GM10248 (cell line): ENCODE measurements at places on chromosomes 7 and 10.

DNA sequence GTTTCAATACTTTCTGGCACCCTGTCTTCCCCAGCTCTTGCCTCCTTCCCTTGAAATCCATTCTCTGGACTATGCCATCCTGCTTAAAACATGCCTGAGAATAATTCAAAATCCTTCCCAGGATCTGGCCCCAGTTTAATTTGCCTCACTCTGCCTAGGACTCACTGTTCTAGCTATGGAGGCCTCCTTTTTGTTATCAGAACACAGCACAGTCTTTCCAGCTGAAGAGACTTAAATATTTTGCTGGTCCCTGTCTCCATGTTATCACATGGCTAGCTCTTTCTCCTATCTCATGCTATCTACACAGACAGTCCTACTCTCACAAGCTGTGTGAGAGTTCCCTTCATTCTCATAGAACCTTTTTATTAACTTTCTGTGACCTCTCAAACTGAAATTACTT lies 194.8 kb downstream of the RNLS start:
- DNase-seq, result no peak

DNA sequence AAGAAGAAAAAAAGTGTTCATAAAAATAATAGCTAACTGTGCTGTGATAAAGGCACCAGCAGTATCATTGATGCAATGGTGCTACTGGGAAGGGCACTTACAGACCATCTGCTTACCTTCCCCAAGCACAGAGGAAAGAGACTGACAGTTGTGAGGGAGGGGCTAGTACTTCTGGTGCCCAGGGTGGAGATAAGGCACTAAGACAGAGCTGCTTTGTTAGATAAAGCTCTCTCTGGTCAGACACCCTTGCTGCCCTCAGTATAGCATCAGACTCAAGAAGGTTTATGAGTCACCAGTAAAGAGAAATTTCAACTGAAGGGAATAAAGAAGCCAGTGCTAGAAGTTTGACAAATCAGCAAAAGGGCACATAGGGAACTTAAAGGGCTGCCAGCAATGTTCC lies 325.6 kb downstream of the HPSE2 start:
- DNase-seq, result no peak

DNA sequence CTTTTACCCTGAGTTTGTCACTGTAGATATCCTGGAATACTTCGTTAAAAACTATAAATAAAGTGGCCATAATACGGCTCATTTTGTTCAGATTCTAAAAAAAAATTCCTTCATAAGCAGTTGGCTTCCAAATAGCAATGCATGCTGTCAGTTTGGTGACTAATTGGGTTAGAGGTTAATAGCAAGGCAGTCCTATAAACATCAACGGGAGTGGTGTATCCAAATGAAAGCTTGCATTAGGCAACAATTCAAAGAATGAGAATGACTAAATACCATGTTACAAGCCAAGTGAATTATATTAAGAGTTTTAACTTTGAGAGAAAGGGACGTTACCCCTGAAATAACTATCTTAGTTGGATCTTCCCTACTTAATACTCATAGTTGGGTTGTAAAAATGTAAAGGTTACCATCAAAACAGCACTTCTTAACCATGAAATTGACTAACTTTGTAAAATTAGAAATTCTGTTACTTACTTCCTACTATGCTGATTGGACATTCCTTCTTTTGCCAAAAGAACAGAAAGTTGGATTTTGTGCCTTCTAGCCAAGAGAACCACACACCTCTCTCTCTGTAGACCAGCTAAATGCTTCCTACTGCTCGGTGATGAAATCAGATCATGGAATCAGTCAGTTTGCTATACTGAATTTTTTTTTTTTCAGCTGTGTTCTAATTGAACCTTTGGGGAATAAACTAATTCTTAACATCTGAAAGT lies 98.0 kb downstream of the KAT6B start:
- DNase-seq, result no peak

- DNase-seq, result no peak
Measured at GRCh38 chr10:88881320-88881719, 1.3 kb downstream of the STAMBPL1 start.

DNA sequence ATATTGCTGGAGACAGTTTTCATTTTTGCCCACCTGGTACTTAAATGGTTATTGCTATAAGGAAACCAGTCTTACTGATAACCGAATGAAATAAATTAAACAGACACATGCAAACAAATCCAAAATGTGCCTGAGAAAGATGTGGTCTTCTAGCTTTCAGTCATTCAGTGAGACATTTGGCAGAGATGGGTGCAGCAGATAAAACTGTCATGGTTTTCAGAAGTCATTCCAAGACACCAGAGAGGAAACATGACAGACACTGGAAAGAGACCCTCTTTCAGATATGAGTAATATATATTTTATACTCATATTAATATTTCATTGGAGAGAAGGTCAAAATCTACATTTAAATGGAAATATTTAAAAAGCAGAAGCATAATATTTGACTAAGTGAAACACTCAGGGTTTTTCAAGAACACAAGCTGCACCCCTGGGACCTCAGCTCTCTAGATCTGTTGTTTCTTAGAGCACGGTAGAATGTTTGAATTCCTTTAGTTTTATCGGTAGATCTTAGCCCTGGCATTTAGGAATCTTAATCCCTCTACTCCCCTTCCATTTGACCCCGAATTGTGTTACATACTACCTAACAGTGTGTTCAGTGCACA lies 246.1 kb downstream of the AUTS2 start:
- no peak for DNase-seq

DNA sequence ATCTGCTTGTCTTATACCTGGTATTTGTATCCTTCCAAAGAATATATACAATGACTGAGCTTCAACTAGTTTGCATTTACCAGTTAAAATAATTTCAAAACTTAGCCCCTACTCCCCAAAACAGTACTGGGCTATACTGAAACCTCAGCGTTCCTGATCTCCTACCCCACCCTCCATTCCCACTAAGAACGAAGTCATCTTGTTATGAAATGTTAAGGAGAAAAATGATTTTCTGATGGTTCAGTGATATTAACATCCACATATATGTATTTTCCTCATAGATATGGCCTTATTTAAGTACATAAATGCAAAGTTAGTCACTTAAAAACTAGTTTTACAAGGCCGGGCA lies 28.9 kb upstream of the ANAPC16 start:
- DNase-seq, result no peak

DNA sequence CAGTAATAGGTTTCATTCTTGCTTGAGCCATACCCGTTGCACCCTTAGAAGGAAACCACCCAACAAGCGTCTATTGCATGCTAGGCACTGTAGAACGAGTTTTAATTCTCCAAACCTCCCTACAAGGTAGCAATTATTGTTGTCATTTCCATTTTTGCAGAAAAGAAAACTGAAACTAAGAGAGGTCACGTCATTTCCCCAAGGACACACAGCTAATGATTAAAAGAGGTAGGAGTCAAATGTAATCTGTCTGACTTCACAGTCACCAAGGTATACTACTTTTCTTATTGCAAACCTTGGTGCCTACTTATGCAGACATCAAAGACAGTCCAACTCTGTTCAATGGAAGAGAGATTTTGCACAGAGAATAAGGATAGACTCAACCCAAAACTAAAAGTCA lies 49.1 kb upstream of the C1QL3 start:
- DNase-seq, result peak; percentile 45

DNA sequence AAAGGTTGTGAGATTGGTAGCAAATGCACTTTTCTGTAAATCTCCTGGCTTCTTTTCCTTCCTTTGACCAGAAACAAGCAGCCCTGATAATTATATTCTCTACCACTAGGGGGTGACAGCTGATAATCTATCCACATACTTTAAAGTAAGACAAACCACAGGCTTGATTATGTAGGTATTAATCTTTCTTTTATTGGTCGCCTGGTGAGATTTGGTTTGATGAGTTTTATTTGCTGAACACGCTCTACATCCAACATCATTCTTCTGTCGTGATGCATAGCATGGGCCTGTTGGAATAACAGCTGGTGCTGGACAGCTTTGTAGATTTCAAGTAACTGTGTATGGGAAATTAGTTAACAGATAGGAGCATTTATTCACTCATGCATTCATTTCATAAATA lies 63.5 kb downstream of the ZNF365 start:
- peak; percentile 30 for DNase-seq

GRCh38 chr10:24363070-24363469 lies 154.1 kb downstream of the KIAA1217 start:
- DNase-seq, result no peak

- no peak for DNase-seq
Measured at GRCh38 chr7:83148776-83149175, 13.9 kb downstream of the PCLO start.

DNA sequence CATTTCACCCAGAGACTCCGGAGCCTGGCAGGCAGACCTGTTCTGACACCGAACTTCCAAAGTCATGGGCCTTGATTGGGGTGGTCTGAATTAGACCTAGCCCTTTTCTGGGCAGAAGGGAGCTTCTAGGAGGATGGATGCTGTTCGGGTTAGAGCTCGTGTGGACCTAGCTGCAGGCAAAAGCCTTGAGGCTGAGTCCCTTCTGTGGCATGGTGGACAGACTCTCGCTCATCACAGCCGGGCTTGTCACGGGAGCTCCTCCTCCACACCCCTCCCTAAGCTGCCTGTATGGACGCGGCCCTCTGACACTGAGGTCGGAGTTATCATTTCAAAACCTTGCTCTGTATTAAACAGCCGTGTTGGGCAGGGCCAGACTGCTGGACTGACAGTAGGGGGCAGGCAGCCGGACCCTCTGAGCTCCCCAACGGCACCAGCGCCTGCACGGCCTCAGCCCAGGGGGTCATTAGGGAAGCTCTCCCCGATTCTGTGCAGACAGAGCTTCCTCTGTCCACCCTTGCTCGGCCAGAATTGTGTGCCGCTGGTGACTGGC lies 2.2 kb downstream of the IRF5 start:
- DNase-seq, result peak; percentile 73

DNA sequence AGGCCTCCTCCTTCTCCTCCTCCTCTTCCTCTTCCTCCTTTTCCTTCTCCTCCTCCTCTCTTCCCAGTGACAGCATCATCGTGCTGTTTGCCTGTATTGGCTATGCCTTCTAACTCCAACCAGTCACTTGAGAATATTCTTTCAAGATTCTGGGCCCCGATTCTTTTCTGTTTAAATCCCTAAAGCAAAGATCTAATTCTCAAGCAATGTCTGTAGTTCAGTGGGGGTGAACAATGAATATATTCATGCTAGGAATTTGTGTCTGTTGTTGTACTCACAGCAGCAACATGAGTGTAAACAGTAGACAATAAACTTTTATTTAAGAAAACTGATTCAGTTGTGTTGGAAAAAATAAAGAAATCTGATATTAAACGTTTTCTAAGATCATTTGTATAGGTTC lies 30.7 kb downstream of the NUDT5 start:
- no peak for DNase-seq

DNA sequence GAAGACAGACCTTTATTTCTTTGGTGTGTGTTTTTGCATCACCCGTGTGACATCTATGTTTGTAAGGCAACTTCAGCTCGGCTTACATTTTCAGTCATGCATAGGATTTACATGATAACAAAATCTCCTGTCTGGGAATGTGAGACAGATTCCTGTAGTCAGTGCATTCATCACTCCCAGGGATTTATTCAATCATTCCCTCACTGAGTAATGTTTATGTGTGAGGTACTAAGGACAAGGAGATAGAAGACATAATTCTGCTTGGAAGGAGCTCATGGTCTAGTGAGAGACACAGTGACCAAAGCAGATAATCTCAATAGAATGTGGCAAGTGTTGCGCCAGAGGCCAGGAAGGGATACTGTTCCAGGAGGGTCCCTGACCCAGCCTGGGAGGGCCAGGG lies 35.2 kb upstream of the BMPER start:
- no peak for DNase-seq

DNA sequence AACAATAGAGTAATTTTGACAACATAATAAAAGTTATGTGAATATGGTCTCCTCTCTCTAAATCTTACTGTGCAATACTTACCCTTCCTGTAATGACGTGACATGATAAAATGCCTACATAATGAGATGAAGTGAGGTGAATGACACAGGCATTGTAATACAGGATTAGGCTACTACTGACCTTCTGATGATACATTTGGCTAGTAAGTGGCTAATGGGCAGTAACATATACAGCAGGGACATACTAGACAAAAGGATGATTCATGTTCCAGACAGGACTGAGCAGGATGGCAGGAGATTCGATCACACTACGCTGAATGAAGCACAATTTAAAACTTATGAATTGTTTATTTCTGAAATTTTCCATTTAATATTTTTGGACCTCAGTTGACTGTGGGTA lies 4.7 kb downstream of the C10orf88 start:
- DNase-seq, result no peak

DNA sequence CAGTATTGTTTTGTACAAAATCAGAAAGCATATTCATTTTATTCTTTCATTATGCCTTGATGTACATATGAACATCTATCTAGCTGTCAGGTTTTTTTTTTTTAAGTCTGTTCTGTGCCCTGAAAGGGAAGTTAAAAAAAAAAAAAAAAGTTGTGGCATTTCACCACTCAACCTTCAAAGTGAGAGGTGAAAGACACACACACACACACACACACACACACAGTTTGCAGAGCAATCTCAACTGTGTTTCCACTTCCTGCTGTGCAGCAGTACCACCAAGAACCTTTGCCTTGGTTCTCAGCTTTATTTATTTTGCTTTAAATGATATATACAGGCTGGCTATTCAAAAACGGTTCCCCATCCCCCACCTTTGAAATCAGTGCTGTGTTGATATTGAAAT lies 955.6 kb downstream of the GATA3 start:
- DNase-seq, result no peak

DNA sequence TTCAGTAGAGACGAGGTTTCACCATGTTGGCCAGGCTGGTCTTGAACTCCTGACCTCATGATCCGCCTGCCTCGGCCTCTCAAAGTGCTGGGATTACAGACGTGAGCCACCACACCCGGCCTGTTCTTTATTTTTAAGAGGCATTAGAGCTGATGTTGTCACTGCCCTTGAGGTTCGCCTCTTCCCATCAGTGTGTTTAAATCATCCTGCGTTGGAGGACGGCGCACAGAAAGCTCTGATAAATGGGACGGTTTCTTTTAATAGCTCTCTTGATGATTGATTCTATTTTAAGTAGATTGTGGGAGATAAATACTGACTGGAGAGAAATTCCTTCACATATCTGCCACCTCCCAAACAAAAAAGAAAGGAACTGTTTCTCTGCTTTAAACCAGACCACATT lies 29.0 kb downstream of the UPP1 start:
- DNase-seq, result no peak

DNA sequence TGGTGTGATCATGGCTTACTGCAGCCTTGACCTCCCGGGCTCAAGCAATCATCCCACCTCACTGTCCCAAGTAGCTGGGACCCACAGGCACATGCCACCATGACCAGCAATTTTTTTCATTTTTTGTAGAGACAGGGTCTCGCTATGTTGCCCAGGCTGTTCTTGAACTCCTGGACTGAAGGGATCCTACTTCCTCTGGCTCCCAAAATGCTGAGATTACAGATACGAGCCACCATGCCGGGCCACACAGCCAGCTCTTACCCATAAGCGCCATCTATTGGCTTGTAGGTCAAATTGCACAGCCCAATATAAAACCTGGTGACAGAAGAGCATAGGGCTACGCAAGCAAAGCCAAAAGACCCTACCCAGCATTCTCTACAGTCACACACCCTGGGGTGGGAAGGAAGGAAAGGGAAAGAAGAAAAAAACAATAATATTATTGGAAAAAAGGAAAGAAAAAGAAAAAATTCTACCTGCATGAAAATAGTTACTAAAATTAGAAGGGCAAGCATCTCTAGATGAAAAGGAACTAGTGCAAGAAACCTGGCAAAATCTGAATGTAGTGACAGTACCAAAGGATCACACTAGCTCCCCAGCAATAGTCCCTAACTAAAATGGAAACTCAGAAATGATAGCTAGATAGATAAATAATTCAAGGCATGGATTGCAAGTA lies 29.4 kb upstream of the AMPH start:
- DNase-seq, result peak; percentile 49

GRCh38 chr7:70553364-70553763 lies 578.6 kb upstream of the GALNT17 start:
- DNase-seq, result no peak

- DNase-seq, result no peak
Measured at GRCh38 chr10:1451362-1451888, 285.9 kb downstream of the ADARB2 start.
